ENCODE measurements at places on chromosomes 7 and 10.

DNA sequence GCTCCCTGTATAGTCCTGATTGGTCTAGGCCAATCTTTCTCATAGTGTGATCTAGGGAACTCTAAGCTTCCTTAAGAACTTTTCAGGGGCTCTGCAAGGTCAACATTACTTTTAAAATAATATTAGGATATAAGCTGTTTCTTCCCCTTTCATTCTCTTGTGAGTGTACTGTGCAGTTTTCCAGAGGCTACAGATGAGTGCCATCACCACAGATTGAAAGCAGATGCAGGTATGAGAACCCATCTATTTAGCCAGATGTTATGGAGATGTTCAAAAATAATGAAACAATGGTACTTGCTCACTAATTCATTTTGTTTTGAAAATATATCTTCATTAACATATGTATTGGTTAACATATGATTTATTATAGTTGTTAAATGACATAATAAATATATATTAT, 169.2 kb upstream of the SEMA3A start:
- no peak for DNase-seq

GRCh38 chr7:133789974-133790373, 337.2 kb upstream of the LRGUK start:
- DNase-seq: no peak

GRCh38 chr7:34096198-34096651, 190.9 kb downstream of the BMPER start:
- DNase-seq: no peak

DNA sequence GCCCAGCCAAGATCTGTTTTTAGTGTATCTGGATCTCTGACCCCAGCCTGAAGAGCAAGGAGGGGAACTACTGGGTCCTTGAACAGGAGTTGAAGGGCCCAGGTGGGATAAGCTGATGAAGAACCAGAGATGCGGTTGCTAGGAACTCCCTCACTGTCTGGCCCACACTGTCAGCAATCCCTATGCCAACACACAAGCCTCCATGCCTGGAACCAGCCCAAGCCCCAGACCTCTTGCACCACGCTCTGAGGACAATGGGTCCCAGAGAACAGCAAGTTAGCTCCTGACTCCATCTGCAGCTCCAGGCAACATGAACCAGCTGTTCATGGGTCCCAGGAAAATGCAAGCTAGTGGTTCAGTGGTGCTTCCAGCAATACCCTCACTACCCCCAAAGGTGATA, 2.4 kb downstream of the NAT16 start:
- DNase-seq: no peak

DNA sequence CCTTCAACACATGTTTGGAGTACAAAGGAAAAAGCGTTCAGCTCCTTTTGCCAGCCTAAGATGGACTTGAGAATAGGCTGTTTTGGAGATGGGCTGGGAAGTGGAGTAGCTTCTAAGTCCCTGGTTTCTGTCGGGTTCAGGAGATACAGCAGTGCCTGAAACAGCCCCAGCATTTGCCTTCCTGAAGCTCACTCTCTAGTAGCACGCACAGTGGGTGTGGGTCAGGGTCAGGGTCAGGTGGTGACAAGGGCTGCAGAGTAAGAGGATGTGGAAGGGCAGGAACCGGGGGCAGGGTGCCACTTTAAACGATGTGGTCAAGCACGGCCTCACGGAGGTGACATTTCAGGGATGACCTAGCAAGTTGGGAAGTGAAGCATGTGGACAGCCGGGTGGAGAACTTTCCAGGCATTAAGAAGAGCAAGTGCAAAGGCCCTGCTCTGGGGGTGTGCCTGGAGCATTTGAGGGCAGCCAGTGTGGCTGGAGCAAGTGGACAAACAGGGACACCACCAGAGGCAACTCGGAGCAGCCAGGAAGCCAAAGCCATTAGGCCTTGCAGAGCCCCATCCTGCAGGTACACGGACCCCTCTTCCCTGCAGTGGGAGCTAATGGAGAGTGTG, 382.2 kb upstream of the ZMIZ1 start:
- no peak for DNase-seq

DNA sequence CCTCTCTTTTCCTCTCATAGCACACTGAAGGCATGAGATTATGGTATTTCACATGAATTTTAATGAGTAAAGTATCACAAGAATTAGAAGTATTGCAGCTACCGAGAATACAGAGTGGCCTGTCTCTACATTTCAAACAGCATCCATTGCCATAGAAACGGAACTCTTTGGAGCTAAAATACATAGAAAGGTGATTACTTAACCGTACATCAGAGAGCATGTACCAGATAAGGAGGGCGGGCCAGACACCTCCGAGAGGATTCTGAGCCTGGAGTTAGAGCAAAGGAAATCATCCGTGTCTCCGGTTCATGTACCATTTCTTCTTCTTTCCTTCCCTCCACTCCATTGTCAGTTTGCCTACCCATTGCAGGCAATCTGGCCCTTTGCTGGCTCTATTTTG, 196.7 kb downstream of the KLF6 start:
- no peak for DNase-seq

- DNase-seq: no peak
Measured at GRCh38 chr7:66083677-66084076, 8.1 kb downstream of the ASL start.

DNA sequence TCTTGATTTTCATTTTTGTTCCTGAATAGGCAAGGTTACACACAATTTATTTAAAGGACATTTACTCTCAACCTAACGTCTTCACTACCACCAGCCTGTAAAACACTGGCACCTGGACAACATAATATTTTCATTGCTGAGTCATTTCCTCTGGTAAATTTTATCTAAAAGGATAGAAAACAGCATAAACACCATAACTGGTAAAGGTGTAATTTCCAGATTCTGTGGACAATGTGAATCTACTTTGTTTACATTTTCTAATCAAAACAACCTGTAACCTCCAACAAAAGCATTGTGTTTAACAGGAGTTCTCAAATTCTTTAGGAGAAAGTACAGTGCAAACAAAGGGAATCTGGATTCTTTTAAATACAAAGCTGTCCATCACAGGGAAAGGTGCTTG, 472.0 kb upstream of the AKR1E2 start:
- DNase-seq: peak; percentile 9

DNA sequence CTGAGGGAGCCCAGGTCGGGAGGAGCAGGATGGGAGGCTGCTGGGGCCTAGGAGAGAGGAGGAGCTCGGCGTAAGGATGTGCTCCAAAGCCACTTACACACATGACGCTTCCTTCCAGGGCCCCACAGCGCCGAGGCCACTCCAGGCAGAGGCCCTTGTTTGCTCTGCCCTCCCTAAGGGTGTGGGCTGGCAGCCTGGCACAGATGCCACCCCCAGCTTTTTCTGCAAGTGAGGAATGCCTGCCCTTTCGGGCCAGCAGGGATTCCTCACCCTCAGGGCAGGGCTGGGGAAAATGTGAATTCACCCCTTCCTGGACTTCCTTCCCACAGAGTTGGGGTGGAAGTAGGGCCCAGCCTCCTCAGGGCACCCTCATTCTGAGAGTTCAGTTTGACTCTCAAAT, 5.6 kb upstream of the AQP1 start:
- DNase-seq: no peak

GRCh38 chr10:131578472-131578970, 267.0 kb upstream of the TCERG1L start:
- DNase-seq: no peak

Data from CD4-positive, alpha-beta T cell treated with Interleukin-17A for 1 hour (primary cell).